GM12864 (cell line): ENCODE measurements at places on chromosomes 13 and 19.

GRCh38 chr19:4624301-4624700 is 15.0 kb upstream of the TNFAIP8L1 start:
- no peak for DNase-seq

DNA sequence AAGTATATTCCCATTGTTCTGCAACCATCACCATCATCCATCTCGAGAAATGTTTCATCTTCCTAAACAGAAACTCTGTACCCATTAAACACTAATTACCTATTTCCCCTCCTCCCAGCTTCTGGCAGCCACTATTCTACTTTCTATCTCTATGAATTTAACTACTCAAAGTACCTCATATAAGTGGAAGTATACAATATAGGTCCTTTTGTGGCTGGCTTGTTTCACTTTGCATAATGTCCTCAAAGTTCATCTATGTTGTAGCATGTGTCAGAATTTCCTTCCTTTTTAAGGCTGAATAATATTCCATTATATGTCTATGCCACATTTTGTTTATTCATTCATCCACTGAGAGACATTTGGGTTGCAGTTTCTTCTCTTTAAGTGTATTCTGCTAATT is 159.4 kb downstream of the KCNRG start:
- no peak for DNase-seq

GRCh38 chr13:40484101-40484800 is 182.2 kb downstream of the FOXO1 start:
- DNase-seq, result no peak

DNA sequence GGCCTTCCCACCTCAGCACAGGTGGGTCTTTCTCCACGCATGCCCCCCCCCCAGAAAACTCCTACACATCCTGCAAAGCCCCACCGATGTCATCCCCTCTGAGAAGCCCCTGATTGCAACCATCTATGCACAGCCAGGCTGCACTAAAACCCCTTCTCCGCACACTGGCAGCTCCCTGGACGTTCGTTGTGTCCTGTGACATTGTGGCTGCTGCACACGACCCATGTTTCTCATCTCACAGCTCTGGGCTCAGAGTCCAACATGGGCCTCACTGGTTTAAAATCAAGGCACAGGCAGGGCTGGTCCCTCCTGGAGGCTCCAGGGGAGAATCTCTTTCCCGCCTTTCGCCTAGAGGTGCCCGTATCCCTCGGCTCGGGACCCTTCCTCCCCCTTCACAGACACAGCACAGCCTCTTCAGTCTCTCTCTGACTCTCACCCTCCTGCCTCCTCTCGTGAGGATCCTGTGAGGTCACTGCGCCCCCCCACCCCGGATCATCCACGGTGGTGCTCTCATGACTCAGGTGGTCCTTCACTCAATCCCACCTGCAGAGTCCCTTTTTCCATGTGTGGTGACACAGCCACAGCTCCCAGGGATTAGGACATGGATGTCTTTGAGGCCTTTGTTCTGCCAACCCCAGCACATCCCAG is 71.2 kb downstream of the GADD45B start:
- no peak for DNase-seq

DNA sequence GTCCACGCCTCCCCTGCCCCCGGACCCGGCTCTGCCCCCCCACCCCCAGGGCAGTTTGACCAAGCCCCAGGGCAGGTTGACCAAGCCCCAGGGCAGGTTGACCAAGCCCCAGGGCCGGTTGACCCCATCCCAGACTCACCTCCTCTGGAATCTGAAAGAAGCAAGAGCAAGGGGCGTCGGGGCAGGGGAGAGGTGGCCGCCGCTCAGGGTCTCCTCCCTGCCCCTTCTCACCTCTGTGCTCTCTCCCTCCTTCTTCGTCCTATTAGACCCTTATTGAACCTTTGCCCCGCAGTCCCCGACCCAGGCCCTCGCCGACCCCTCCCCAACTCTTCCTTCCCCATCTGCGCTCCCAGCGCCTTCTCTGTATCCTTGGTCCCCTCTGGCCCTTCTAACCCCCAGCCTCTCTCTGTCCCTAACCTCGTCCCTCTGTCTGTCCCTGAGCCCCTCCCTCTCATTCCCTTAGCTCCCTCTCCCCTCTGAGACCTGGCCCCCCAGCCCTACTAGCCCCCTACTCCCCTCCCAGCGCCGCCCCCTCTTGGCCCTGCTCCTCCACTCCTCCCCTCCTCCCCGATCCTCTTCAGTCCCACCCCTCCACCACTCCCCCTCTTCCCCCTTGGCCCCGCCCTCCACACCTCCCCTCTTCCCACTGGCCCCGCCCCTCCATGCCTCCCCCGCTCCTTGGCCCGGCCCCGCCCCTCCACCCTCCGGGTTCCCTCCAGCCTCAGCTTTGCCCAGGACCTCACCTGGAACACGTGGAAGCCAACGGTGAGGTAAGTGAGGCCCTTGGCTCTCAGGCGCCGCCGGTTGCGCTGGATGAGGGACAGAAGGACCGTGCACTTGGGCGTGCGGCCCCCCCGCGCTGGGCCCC is 7.6 kb downstream of the CAPN12 start:
- DNase-seq, result no peak

DNA sequence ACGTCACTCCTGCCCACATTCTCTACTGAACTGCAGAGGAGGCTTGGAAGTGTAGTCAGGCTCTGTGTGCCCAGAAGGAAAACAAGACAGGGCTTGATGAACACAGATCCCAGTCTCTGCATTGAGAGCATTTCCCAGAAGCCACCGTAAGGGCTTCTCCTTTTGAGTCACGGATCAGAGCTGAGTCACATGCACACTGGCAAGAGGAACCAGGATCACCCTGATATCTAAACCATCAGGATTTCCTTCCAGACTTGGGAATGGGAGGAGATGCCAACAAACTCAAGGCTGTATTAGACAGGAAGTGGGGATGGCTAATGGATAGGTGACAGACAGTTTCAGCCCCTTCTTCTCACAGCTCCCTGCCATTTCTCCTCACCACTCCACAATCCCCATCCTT is 17.7 kb upstream of the FBXO17 start:
- DNase-seq, result no peak

GRCh38 chr19:56092685-56093631 is 28.1 kb downstream of the ZNF787 start:
- no peak for DNase-seq

- peak; percentile 12 for DNase-seq
Observed at GRCh38 chr13:27953676-27954405, 15.3 kb downstream of the CDX2 start.

DNA sequence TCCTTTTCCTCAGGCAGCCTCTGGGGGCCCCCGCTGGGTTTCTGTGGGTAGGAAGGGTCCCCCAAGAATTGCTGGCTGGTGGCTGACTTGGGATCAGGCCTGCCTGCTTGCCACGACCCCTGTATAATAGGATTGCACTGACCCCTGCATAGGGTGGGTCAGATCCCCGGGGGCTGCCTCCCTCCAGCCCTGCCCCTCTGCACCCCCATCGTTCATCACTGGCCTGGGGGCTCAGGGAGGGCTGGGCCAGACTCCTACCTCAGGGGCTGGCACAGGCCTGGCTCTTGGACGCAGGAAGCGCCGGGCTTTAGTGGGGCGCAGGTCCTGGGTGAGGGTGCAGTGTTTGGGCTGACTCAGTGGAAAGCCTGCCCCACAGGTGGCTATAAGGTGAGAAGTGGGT is 10.6 kb downstream of the NDUFB7 start:
- no peak for DNase-seq

DNA sequence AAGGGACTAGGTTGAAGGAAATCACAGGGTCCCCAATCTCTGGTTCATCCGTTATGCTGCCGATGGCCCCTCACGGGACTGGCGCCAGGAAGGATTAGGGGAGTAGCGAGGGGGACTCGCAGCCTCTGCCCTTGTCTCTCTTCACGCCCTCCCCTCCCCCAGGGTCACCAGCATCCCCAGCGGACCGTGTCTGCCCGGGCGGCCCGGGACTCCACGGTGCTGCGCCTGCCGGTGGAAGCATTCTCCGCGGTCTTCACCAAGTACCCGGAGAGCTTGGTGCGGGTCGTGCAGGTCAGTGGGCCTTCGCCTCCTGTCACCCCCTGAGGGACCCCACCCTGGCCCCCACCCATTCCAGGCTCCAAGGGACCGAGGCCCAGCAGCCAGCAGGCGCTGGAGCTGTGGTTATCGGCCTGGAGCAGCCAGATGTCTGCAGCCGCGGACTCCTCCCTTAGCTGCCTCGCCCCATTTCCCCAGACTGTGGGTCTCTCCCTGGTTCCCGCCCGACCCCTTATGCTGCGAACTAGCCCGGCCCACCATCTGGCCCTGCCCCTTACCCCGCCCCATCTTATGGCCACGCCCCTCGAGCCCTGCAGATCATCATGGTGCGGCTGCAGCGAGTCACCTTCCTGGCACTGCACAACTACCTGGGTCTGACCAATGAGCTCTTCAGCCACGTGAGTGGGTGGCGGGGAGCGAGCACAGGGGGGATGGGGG is 5.4 kb downstream of the PNPLA6 start:
- DNase-seq, result no peak

- DNase-seq, result no peak
Observed at GRCh38 chr19:41753159-41753558, 2.2 kb upstream of the CEACAM6 start.

- DNase-seq, result no peak
Observed at GRCh38 chr13:37621811-37622361, 23.3 kb upstream of the POSTN start.

GRCh38 chr19:48418317-48419064 is 25.0 kb downstream of the GRIN2D start:
- DNase-seq, result no peak

GRCh38 chr13:97328222-97328790 is 105.7 kb upstream of the RAP2A start:
- DNase-seq, result no peak

- peak; percentile 5 for DNase-seq
Observed at GRCh38 chr19:46115396-46116106, 8.9 kb downstream of the IGFL3 start.

- no peak for DNase-seq
Observed at GRCh38 chr13:79492313-79492798, 11.4 kb downstream of the NDFIP2 start.

GRCh38 chr19:38852231-38853044 is 2.7 kb upstream of the HNRNPL start:
- no peak for DNase-seq

DNA sequence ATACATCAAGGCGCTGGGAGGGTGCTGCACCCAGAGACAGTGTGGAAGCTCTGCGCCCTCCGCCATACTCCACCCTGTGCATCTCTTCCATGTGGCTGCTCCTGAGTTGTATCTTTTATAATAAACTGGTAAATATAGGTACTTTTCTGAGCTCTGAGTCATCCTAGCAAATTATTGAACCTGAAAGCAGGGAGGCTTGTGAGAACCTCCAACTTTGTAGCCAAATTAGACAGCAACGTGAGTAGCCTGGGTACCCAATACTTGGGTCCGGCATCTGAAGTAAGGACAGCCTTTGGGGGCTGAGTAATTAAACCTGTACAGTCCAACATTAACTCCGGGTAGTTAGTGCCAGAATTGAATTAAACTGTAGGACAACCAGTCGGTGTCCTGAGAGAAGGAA is 57.4 kb downstream of the RUBCNL start:
- no peak for DNase-seq

DNA sequence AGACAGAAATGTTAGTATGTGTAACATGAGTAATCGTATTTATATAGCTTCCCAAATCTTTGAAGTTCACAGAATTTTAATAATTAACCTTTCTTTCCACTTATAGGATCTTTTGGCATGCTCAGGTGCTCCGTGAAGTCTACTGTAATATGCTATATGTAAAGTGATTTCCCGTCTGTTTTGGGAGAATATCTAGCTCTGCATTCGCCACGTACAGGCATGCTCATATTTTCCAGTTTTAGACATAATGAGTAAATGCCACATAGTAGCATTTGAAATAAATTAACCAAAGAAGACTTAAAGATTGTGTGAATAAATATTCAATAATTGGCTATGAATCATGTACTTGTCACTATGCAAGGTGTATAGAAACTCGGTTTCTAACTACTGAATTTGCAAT is 189.0 kb upstream of the CSNK1A1L start:
- no peak for DNase-seq

DNA sequence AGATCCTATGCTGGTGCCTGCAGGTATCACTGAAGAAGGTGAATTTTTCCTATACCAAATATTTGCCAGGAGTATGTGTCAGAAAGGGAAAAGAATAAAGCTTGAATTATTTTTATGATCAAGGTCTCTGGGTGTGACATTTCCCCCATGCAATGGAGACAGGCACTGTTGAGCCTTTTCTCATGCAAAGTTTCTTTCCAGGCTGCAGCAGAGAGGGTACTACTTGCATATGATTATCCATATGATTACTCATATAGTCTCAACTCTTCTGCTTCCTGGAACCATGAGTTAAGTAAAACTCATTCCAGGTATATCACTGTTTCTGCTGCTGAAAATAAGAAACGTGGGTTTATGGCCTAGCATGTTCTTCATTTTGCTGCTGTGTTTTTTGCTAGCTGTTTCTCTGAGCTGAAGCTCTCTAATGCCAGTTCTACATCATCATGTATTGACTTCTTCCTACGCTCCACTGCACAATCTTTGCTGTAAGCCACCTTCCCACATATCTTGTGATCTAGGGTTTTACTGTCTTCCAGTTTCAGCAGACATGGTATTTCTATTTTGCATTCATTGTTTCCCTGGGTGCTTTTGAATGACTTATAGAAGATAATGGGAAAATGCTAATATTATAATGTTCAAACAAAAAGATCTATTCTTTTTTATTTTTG is 278.7 kb upstream of the GPC6 start:
- DNase-seq, result no peak

- no peak for DNase-seq
Observed at GRCh38 chr13:19882231-19882630, 18.8 kb upstream of the ZMYM5 start.
